ENCODE measurements at places on chromosomes 16 and 17. TPM values are rescaled to one million over a fixed set of nuclear protein-coding genes. Genes with fewer than 3 reads are reported as not detected.

Gene CLEC19A
- not detected for polyA plus RNA-seq

Gene WSCD1
- polyA plus RNA-seq = 6.2 TPM

Gene MYO1C
- 28.4 TPM for polyA plus RNA-seq

Gene IL34
- 3.7 TPM for polyA plus RNA-seq

Gene LGALS9B
- not detected for polyA plus RNA-seq

DNA sequence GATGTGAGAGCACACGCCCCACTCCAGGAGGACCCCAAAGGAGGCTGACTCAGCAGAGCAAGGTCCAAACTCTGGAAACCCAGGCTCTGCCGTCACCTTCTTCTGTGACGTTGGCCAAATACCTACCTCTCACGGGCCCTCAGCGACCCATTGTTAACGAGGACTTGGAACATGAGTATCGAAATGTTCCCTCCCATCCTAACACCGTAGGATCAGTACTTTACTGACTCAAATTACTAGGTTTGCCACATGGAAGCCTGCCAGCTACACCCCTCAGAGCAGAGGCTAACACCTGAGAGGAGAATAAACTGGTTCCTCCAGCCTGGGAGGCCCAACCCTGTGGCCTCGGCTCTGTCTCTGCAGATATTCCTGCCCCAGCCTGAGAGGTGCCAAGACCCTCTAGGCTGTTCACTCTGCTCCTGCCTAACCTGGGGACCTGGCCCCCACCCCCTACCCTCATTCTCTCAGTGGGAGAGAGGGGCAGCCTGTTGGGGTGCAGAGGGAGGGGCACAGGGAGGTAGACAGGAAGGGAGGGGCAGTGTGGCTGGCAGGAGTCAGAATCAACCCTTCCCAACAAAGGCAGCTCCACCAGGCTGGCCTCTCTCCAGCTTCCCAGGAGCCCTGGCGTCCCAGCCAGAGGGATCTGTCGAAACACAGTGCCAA, 4.4 kb downstream of the PITPNM3 start:
- no peak for DNase-seq

DNA sequence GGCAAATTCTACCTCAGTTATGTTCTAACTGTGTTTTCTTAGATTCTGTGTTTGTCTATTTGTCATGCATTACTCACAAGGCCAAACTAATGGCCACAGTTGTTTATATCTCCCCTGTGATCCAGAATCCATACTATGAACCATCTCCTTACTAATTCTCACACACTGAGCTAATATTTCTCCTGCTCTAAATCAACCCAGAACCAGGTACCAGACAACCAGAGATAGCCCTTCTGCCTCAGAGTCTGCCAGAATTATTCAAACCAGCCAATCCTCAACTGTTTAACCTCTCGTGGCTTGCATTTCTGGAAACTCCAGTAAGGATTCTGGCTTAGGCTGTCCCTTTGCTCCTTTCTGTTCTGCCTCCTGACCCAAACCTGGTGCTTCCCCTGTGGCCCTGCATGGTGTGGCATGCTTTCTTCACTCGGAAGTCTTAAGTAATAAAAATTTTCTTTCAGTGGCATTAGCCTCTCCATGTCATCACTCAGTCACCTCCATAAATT, 59.4 kb downstream of the EFCAB5 start:
- no peak for DNase-seq

DNA sequence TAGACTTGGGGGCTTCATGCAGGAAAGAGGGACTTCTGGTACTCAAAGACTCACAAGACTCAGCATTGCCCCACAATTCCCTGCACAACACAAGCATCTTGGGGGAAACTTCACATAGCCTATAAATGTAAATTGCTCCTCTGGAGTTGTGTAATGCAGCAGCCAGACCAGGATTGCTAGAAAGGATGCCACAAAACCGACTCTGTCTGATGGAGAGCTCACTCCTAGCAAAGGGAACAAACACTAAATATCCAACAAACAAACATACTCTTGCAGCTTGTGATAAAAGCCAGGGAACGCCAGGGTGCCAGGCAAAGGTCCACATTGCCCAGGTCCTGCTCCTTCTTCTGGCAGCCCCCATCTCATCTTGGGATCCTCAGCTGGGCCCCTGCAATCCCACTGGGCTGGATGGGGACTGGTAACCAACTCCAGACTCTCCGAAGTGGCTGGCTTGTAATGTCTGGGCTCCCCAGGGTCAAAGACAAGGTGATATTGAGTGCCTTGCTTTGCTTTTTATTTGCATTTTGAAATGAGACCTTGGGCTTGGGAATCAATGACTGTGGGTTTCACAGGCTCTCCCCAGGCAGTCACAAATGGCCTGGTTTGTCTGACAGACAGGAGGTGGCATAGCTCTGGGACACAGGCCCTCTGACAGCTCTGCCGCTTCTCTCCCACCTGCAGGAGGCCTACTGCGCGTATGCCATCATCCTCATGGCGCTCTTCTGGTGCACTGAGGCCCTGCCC, 15.3 kb downstream of the SLC13A2 start:
- peak; percentile 11 for DNase-seq

DNA sequence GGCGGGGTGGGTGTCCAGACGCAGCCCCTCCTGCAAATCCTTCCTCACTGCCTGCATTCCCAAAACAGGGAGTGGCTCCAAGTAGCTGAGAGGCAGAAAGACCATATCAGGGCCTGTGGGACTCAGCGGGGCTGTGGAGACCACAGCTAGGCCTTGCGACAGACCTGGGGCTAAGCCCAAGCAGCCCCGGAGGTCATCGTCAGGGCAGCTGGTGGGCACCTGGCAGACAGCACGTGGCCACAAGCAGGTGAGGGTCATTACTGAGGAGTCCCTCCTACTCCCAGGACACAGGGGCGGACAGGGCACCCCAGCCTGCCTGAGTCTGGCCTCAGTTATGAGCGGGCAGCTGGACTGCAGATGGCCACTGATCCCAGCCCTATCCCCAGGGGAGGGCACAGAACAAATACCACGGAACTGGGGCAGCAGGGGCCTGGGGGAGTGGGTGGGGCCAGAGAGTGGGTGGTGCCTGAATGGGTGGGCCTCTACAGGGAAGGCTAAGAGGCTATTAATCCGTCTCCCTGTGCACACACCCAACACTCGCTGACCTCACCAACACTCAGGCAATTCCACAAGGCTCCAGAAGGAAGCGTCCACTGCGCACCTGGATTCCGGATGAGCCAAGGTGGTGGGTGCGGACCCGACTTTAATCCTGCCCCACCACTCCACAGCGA, 8.5 kb downstream of the HS3ST6 start:
- no peak for DNase-seq

DNA sequence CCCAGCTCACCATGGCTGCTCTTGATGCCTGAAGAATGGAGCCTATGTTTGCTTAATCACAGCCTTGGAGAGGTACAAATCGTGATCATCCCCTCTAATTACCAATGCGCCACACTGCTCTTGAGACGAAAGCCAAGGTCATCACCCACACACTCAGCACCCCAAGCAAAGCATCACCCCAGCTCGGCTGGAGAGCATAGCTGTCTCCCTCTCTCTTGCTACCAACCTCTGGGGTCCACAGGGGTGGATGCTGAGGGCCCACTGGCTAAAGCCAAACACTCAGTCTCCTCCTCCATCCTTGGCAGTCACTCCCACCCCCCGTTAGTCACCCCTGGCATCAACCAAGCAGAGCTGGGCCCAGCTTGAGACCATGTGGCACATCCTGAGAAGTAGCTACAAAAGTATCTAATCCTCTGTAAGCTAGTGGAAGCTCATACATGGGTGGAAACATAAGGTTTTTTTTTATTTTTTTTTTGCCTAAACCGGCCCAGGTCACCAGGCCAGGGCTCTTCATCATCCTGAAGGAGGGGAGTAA, 44.8 kb downstream of the PIMREG start:
- no peak for DNase-seq

DNA sequence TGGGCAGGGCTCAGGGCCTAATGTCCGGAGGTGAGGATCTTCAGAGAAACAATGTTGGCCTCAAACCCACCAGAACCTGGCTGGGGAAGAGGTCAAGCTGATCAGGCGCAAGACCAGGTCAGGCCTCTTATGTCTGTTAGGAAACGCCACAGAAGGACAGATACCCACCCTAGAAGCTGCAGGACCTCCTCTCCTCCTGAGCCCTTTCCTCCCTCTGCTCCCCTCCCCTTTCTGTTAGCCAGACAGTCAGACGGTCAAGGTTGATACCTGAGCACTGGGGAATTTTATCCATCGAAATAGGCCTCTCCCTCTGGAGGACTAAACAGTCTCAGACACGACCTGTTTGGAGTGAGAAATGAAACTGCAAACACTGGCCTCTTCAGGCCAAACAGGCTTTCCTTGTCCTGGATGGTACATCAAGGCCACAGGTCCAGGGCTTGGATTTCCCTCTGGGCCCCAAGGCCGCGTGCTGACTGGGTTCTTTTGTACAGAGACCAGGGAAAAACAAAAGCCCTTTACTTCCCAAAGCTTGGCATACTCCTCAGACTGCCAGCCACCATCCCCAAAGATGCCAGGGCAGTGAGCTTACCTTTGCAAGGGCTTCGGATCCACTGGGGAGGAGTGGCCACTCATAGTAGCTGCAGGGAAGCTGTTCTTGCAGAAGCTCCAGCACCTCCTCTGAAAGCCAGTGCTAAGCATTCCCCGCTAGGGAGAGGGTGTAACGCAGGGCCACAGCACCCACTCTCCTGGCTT, 135.8 kb downstream of the CCDC182 start:
- DNase-seq = no peak

GRCh38 chr16:57123974-57124674, 31.7 kb downstream of the CPNE2 start:
- no peak for DNase-seq

DNA sequence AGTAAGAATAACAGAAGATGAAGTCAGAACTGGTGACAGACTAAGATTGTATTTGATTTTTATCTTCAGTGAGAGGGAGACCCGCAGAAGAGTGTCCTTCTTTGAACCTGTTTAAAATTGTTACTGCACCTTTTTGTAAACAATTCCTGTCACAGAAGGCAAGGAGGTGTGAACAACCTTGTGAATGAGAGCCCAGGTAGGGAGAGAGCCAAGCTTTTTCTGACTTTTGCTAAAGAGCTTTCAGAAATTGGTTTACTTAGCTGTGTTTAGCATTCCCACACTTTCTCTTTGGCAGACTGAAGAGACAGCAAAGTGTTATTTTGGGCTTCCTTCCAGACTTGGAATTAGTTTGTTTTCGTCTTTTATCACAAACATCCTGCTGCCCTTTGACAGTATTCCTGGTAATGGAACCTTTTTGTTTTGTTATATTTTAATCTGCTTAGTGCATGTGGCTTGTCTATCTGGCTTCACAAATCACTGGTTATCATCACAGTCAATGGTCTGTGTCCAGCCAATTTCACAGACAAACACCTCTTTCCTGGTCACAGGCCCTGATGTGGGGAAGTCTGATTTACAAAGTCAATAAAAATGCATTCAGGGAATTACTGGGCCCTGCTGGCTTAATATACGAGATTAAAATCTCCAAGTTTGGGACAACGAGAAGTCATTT, 85.7 kb upstream of the HS3ST2 start:
- DNase-seq = no peak

DNA sequence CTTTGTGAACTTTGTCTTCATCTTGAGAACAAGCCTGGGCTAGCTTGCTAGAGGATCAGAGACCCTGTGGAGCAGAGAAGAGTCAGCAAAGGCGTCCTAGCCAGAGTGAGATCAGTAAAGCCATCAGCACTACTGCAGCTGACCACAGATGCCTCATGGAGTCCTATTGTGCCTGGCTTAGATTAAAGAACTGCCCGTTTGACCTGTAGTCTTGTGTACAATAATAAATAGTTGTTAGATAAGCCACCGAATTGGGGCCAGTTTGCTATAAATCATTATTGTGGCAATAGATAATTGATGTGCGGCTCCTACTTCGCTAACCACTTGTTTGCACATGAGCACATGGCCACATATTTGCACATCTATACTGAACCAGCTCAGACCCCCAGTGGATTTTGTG, 103.0 kb downstream of the CYLD start:
- no peak for DNase-seq

GRCh38 chr16:49596068-49596467, 222.5 kb downstream of the C16orf78 start:
- no peak for DNase-seq

- no peak for DNase-seq
These were observed 60.2 kb downstream of the CCDC182 start for GRCh38 chr17:57684711-57685498.

- DNase-seq = no peak
These were observed 31.2 kb upstream of the HAPSTR1 start for GRCh38 chr16:9060225-9060624.

GRCh38 chr17:7313088-7313889, 1.9 kb downstream of the GPS2 start:
- no peak for DNase-seq

GRCh38 chr17:83036666-83037065, 42.7 kb upstream of the METRNL start:
- no peak for DNase-seq

DNA sequence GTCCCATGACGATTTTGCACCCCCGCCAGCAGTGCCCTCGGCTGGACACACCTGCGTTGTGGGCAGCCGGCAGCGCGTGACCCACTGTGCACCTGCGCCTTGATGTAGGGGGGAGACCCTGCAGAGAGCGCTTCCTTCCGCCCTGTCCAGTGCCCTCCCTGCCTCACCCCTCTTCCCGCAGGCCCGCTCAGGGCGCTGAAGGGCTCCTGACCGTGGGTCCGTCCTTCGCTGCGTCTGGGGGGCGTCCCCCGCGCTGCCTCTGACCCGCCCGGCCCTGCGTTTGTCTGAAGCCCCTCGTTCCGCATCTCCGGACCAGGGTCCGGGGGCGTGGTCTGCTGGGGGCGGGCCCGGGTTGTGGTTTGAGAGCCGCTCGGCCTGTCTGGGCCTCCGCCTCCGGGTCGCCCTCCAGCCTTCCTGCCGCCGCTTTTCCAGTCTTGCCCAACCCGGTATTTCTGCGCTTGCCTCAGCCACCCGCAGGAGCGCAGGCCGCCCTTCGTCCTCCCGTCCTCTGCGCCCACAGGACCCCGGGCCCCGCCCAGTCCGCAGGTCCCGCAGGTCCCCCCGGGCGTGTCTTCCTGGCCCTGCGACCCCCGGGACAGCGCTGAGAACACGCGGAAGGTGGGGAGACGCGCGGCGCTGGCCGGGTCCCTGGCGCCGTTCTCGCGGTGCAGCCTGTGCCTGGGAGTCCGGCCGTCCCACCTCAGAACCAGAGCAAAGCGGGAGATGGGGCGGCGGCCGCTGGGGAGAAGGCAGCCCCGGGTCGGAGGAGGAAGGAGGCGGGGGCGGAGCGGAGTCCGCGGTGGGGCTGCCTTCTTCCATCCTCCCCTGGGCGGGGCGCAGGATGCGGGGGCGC, 4.0 kb upstream of the IL17C start:
- DNase-seq = no peak

DNA sequence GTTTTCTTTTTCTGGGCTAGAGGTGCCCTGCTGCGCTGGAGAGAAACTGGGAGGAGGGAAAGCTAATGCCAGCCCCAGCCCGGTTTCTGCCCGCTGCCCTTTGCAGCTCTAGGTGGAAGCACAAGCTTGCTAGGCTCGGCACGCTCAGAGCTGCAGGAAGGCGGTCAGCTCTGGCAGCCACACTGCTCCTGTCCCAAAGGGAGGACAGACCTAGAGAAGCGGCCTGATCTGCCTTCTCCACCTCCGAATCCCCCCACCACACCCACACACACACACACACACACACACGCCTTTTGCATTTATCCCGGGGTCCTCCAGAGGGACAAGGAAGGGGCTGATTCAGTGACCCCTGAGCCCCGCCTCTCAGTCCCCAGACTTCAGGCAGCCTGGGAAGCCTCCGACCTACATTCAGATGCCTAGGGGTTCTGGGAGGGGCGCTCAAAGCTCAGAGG, 418.1 kb downstream of the SOX9 start:
- DNase-seq = no peak

GRCh38 chr17:67863624-67864247, 38.4 kb downstream of the BPTF start:
- no peak for DNase-seq
